Stimulated activated CD4-positive, alpha-beta T cell treated with anti-CD3 and anti-CD28 coated beads, Interleukin-15, amount 100 ng/mL, for 24 hours (primary cell): ENCODE measurements at places on chromosomes 2 and 18.

DNA sequence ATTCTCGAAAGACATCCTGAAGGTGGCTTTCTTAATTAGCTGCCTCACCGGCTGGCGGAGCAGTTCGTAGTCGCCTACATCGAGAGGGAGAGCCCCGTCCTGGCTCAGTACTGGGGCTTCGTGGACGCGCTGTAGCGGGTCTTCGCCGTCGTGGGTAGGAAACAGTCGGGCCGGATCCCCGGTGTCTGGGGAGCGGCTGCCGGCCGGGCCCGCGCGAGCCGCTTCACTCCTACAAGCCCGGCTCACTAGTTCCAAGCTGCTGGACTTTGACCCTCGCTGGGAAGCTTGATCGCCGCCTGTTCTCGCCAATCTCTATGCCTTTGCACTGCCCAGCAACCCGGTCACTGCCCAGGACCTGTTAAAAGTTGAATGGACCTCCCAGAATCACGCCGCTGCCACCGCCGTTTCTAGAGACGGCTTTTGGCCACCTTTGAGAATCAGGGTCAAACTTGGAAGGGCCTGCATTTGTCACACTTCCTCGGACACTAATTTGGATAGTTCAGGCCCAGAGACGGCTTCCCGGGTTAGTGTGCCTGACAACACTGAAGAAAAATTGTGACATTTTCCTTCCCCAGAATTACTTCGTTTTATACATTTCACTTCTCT, 41.4 kb upstream of the AKAIN1 start:
- DNase-seq, result peak; percentile 56

GRCh38 chr2:238527565-238527964, 100.8 kb downstream of the ASB1 start:
- no peak for DNase-seq

DNA sequence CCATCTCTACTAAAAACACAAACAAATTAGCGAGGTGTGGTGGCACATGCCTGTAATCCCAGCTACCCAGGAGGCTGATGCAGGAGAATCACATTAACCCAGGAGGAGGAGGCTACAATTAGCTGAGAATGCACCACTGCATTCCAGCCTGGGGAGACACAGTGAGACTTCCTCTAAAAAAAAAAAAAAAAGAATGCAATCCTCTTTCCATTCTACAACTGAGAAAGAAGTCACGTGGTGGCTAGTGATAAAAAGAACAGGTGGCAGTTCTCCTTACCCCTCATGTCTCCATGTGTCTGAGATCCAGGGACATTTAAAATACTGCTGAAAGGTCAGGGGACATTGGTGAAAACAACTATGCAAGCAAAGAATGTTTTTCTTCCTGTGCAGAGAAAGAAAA, 24.4 kb upstream of the GPR39 start:
- DNase-seq, result no peak

DNA sequence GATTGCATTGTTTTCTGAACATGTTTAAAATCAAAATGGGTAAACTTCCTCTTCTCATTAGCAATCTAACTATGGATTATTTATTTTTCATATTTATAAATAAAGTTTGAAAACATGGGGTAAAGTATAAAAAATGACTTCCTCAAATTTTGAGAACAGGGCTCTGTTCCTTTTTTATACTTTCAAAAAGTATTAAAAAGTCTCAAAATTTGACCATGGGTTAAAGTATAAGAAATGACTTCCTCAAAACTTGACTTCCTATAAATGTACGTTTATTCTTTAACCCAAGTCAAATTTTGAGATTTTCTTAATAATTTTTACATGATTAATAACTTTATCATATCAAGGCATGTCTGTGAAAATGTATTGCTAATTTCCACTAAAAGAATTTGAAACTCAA, 512.4 kb downstream of the GALR1 start:
- no peak for DNase-seq

DNA sequence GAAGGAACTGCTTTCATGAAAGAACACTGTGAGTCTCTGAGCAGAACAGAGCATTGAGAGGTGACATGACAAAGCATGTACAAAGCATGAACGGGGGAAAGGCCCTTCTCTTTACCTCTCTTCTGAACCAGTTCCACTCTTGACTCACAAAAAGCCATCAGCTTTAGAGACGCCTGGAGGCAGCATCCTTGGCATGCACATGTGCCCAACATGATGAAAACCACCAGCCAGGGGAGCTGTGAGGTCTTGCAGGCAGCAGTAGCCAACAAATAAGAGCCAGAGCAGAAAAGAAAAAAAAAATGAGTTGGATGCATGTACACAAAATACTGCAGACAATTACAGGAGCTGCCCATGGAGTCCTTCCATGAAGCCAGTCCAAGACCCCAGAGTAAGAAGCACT, 95.5 kb upstream of the AGAP1 start:
- DNase-seq, result no peak

DNA sequence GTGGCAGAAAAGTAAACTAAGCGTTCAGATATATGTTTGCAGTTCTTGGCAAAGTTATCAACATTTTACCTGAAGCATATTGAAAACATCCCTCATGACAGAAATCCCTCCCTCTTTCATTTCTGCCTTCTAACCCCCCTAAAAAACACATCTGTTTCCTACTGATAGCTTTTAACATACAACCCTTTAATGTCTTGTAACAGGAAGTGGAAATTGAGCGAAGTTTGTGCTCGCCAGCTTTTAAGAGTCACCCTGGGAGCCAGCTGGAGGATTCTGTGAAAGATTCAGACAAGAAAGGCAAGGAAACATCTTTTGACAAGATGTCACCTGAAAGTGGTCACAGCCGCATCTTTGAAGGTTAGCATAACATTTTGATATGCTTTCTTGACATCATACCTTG, 247.4 kb downstream of the XIRP2 start:
- no peak for DNase-seq
